ENCODE measurements at places on chromosomes 1 and 21. TPM values are rescaled to one million over a fixed set of nuclear protein-coding genes. Genes with fewer than 3 reads are reported as not detected.

Gene TMPRSS3
- 1.2 TPM for total RNA-seq

Gene TDRD10
- total RNA-seq: not detected

Gene SPATA21
- total RNA-seq: 0.05 TPM

Gene OR2T35
- total RNA-seq: 0.49 TPM

Gene CAMTA1
- 51.0 TPM for total RNA-seq

Gene LAX1
- total RNA-seq: 11.6 TPM

GRCh38 chr1:183892351-183892793 lies 87.5 kb downstream of the RGL1 start:
- DNase-seq: no peak

GRCh38 chr1:15618077-15618654 lies 908 bp downstream of the DDI2 start:
- DNase-seq: peak; percentile 49

- no peak for DNase-seq
Observed at GRCh38 chr1:100290291-100290690, 24.3 kb downstream of the RTCA start.

GRCh38 chr1:212433577-212434462 lies 1.1 kb downstream of the NENF start:
- no peak for DNase-seq

DNA sequence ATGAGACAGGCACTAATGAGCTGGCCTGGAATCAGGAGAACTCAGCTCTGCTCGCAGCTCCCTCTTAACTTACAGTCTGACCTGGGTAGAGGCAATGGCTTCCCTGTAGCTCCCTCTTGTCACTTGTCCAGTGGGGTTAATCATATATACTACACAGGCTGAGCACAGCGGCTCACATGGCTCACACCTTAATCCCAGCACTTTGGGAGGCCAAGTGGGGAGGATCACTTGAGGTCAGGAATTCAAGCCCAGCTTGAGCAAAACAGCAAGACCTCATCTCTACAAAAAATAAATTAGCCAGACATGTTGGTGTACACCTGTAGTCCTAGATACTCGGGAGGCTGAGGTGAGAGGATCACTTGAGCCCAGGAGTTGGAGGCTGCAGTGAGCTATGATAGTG lies 4.2 kb downstream of the S100A6 start:
- no peak for DNase-seq

DNA sequence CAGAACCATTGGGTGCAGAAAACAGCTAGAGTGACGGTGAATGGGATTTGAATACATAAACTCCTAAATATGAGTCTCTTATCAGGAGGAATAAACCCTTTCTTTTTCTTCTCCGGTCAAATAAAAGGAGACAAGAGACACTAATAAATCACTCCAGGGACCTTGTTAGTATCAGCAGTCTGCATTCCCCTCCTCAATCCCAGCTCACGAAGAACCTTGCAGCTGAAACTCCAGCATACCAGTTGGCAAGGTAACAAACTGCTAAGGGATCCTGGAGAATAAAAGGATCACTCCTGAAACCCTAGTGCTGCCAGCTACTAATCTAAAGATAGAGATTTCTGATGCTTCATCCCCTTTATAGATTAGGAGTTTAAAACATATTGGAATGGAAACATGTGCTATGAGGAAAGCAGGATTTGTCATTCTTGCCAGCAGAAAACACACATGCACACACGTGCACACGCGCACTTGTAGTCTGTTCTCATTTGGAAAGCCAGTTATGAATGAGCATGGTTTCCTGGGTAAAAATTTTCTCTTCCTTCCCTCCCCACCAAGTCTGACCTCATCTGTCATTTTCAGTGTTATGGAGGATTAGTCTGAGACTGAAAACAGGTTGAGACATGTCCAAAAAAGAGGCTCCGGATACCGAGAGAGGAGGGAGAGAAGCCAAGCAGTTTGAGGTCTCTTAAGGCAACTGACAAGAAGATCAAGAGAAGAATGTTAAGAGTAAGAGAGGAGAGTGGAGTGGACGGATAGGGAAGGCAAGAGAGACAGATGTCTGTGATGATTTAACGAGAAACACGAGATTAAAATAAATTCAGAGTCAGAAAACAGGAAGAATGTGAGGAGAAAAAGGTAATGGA lies 10.9 kb downstream of the IER5 start:
- DNase-seq: peak; percentile 95

DNA sequence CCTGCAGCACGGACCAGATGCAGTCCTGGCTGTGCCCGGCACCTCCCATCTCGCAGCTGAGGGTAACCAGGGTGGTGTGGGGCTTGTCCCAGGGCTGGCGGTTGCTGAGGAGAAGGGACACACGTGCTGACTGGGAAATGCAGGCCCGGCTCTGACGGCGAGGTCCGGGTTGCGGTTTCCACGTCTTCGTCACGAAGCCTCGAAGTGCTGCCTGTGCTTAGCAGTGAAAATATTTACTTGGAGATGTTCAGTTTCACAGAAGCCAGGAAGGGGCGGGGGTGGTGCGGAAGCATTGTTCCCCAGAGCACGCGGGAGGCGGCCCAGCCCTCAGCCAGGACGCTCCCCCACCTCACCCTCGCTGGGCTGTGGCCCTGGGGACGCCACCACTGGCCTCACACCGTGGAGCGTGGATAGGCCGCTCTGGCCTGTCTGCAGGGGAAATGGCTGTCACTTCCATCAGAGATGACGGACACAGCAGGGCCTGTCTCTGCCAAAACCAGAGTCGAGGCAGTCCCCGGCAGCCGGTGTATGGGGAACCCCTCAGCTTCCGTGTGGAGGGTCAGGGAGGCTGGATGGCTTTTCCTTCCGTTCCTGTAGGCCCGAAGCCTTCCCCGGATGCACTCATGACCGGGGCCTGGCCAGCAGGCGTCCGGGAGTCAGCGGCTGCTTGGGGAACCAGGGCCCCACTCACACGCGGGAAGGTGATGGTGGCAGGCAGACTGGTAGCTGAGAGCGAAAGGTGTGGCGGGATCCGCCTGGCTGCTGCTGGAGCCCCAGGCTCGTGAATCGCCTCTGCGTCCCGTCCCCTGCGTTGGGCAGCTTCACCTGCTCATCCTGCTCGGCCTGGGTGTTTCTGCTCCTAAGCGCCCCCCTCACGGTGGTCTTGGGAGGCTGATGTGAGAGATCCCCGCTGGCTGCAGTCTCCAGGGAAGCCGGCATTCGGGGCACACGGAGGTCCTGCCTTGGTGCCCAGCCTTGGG lies 14.7 kb upstream of the POFUT2 start:
- no peak for DNase-seq

DNA sequence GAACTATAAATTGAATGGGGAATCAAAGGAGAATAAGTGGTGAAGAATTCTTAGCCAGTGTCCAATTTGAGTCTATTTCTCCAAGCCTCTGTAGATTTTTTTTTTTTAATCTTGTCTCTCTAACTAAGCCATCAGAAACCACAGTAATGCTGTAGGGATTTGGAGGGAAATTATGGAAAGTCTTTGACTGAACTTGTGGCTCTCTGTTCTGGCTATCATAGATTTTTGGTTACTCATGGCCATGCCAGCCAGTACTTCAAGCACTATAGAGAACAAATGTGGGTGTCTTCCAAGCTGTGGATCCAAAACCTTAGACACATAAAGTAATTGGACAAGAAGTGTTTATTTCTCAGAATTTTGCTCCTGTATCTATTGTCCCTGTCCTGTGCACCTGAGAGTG lies 147.9 kb downstream of the LRRC40 start:
- DNase-seq: no peak

DNA sequence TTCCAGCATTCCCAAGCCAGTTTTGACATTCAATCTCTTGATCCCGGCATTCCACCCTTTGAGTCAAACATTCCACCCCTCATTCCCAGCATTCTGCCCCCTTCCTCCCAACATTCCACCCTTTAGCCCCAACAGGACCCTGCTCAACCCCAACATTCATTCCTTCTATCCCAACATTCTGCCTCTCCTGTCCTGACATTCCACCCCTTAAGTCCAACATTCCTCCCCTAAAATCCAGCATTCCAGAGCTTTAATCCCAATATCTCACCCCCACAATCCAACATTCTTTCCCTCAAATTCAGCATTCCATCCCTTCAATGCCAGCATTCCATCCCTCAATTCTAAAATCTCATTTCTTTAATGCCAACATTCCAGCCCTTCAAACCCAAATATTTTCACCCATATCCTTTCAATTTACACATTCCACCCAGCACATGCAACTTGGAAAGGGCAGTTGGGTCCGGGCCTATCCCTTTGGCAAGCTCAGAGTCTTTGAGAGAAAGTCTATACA lies 22.9 kb downstream of the DDX20 start:
- DNase-seq: no peak

GRCh38 chr1:213245260-213245910 lies 194.3 kb downstream of the RPS6KC1 start:
- no peak for DNase-seq

DNA sequence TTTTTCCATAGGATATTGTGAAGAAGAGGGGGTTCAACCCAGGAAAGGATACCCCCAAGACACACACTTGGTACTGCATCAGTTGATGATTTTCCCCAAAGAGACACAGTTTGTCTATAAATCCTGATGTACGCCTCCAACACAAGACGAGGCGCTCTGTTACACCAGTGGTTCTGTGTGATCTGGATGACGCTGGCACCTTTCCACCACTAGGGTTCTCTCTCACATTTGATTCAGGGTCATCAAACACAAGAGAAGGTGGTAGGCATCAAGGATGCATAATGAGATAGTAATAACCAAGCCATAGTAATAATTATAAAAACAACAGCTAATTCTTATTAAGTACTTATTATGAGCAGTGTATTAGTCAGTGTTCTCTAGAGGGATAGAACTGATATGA lies 508.8 kb upstream of the ZP4 start:
- DNase-seq: no peak

- DNase-seq: no peak
Observed at GRCh38 chr1:164602101-164602422, 43.1 kb downstream of the PBX1 start.

DNA sequence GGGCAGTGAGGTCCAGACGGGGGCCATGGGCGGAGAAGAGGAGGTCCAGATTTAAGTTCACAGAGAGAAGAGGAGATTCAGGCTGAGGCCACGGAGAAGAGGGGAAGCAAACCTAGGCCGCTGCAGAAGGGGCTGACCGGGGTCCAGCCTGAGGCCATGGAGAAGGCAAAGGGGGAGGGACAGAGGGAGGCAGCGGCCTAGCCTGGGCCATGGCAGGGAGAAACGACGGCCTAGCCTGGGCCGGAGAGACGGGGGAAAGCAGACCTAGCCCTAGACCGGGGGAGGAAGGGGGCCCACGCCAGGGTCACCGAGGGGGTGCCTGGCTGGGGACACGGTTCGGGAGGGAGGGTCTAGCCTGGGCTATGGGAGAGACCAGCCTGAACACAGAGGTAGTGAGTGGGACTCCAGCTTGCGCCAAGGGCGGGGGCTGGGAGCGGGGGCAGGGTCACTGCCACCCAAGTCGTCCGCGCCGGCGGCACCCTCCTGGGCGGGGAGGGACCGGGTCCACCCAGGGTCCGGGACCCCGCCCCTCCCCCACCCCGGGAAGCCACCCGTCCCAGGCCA lies 459 bp downstream of the CAPZB start:
- no peak for DNase-seq

DNA sequence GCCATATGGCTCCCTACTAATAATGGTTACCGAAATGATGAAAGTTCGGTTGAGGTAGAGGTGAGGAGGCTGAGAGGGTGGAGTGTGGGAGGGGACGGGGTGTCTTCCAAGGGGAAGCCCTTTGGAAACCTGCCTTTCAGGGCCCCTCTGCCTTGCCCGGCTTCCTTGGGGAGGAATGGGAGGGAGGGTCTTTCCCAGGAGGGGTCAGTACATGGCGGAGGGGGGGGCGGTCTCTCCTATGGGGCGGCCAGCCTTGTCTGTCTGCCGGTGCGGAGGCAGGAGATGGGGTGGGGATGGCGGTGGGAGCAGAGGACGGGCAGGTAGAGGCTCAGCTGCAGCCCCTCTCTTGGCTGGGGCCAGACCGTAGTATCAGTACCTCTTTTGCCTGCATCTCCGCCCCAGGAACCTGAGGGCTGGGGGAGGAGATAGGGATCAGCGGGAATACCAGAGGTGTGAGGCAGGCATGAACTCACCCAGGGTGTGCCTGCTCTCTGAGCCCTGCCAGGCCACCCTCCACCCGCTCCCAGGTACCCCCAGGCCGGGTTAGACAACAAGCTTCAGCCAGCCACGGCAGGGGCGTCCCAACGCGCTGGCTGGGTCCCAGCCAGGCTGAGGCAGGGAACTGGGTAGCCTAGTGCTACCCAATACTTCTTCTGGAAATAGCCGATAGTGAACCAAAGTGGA lies 79.4 kb upstream of the POU3F1 start:
- DNase-seq: no peak

DNA sequence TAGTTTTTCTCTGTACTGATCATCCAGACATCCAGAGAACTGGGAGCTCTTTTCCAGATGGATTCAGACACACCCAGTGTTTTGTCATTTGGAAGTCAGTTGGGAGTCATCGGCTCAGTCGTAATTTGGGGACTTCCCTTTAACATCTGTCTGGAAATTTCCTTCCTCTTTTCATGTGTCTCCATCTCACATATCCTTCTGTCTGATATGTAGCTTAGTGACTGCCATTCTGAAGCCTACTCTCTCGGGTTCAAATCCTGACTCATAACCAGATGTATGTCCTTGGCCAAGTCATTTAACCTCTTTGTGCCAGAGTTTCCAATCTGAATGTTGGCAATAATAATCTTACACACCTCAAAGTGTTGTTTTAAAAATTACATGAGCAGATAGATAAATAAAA lies 3.0 kb downstream of the MORC3 start:
- DNase-seq: no peak

- peak; percentile 26 for DNase-seq
Observed at GRCh38 chr1:1273512-1274298, at the start of gene UBE2J2. Gene UBE2J2, minus strand, starts transcription at chr1:1273854. Its CDS starts 5,862 bp downstream, at chr1:1267992.

DNA sequence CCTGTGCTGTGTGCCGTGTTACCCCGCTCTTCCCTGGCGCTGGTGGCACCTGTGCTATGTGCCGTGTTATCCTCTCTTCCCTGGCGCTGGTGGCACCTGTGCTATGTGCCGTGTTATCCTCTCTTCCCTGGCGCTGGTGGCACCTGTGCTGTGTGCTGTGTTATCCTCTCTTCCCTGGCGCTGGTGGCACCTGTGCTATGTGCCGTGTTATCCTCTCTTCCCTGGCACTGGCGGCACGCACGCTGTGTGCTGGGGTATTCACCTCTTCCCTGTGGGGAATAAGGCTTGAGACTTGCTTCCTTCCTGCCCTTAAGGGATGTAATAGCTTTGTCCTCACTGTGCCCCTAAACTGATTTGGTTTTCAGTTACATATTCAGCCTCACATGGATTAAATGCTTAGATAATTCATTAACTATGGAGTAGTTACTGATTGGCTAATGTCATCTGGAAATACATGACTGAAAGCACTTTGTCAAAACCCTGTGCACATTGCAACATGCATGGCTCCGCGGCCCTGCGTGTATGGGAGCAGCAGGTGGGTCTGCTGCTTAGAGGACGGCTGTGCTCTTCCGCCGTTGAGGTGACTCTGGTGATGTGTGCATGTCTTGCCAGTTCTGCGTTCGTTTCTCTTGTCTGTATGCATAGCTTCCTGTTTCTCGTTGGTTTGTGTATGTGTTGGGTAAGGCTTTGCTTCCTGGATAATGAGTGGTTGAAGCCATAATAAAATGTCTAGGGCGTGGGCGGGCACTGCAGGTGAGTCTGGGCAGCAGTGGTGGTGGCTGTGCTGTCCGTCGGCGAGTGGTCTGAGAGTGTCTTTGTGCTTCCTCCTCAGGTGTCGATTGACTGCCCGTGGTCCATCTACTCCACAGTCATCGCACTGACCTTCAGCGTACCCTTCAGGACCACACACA lies 17.9 kb upstream of the PWP2 start:
- no peak for DNase-seq

GRCh38 chr1:154493276-154493675 lies 8.7 kb upstream of the TDRD10 start:
- DNase-seq: no peak
